ENCODE measurements at places on chromosomes 1 and 21. TPM values are rescaled to one million over a fixed set of nuclear protein-coding genes. Genes with fewer than 3 reads are reported as not detected.

The VWA5B1 gene
- not detected for total RNA-seq

The SYDE2 gene
- 2.9 TPM for total RNA-seq

The UBE4B gene
- 56.7 TPM for total RNA-seq

The RGS18 gene
- total RNA-seq, result not detected

The RGL1 gene
- total RNA-seq, result 35.3 TPM

The S100A12 gene
- not detected for total RNA-seq

The FCGR3A gene
- total RNA-seq, result not detected

The RABGGTB gene
- total RNA-seq, result 114 TPM

The MRAP gene
- not detected for total RNA-seq

The STPG1 gene
- 10.2 TPM for total RNA-seq

The ALPL gene
- total RNA-seq, result 0.30 TPM

The FCMR gene
- total RNA-seq, result not detected

The MAP3K6 gene
- 12.4 TPM for total RNA-seq

The FCRL4 gene
- total RNA-seq, result not detected

The HPDL gene
- 5.6 TPM for total RNA-seq

The CATSPERE gene
- total RNA-seq, result 1.9 TPM

The AXDND1 gene
- total RNA-seq, result not detected

The NTPCR gene
- total RNA-seq, result 30.3 TPM

The NBPF10 gene
- total RNA-seq, result 1.8 TPM

The ELAVL4 gene
- total RNA-seq, result not detected

The HSD3B2 gene
- not detected for total RNA-seq

The TNFRSF18 gene
- total RNA-seq, result not detected

The MORC3 gene
- 25.3 TPM for total RNA-seq

The MAP3K21 gene
- 0.95 TPM for total RNA-seq

The OR2T35 gene
- not detected for total RNA-seq

The HOOK1 gene
- not detected for total RNA-seq

The HES3 gene
- total RNA-seq, result not detected

The JAM2 gene
- 1.1 TPM for total RNA-seq

The FAM151A gene
- total RNA-seq, result not detected

The PKP1 gene
- not detected for total RNA-seq

The PIK3R3 gene
- total RNA-seq, result 14.3 TPM
